Dermis blood vessel endothelial cell (primary cell): ENCODE measurements at places on chromosomes 13 and 19. TPM values are rescaled to one million over a fixed set of nuclear protein-coding genes. Genes with fewer than 3 reads are reported as not detected.

DNA sequence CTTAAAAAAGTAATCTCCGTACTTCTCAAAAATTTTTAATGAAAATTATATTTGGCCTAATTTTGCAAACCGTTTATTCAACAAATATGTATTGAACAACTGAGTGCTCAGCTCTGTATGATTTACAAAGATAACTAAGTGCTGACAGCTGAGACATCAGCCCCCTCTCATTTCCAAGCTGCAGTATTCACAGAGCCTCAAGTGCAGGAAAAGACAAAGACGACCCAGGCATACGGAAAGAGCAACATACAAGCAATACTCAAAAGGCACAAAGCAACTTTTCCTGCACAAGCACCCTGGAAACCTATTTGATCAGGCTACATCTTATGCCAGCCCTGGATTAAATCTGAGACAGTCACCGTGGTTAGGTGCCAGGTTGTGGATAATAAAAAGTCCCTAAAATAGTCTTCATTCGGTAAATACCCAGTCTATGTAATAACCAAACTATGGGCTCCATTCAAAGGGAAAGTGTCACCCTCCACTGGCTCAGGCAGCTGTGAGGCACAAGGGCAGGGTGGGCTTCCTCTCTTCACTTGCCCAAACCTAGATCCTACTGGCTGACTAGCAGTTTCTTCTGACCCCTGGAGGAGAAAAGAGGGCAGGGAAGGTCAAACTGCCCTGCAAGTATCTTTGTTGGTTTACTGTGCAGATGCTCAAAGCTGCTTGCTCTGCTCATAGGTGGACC is 65.5 kb downstream of the TBC1D4 start:
- no peak for DNase-seq

DNA sequence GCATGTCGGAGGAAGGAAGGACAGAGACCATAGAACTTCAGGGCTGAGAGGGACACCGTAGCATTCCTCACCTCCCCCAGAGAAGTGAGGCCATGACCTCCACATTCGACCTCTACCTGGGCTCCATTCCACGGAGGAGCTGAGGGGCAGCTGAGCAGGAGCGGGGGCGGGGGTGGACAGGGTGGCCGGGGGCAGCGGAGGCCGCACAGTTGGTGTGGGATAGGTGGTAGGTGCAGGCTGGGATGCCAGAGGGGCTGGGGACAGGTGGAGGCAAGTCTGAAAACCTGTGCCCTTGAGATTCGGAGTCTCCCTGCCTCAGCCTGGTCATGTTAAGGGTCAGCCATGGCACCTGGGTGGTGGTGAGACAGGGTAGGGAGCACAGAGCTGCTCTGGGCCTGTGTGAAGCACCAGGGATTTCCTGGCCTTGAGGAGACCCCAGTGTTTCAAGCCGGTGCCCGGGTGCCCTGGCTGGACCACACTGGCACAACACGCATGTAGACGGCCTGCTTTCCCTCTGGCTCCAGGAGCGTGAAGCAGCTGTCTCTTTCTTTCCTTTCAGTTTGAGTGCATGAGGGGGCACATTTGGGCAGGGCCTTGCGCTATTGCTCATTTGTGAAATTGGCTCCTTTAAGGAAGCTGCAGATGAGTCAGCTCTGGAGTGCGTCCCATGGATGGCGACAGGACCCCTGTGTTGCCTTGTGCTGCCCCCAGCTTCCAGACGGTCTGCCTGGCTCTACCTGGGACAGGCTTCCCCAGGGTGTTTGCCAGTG is 51.8 kb downstream of the TSSK6 start:
- DNase-seq: peak; percentile 63

GRCh38 chr13:98584668-98585397 is 7.9 kb upstream of the STK24 start:
- DNase-seq: no peak

DNA sequence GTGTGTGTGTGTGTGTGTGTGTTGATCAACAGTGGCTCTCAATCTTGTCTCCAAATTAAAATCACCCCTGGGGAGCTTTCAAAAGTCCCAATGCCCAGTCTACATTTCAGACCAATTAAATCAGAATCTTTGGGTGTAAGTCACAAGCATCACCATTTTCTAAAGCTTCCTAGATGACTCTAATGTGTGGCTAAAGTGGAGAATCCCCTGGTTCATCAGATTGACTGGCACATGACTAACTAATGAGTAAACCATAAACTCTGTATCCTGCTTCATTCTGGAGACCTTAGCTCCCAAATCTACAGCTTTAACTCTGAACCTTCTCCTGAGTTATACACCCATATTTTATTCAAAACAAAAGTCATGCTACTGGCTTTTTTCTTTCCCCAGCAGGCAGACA is 131.3 kb downstream of the SUCLA2 start:
- no peak for DNase-seq

DNA sequence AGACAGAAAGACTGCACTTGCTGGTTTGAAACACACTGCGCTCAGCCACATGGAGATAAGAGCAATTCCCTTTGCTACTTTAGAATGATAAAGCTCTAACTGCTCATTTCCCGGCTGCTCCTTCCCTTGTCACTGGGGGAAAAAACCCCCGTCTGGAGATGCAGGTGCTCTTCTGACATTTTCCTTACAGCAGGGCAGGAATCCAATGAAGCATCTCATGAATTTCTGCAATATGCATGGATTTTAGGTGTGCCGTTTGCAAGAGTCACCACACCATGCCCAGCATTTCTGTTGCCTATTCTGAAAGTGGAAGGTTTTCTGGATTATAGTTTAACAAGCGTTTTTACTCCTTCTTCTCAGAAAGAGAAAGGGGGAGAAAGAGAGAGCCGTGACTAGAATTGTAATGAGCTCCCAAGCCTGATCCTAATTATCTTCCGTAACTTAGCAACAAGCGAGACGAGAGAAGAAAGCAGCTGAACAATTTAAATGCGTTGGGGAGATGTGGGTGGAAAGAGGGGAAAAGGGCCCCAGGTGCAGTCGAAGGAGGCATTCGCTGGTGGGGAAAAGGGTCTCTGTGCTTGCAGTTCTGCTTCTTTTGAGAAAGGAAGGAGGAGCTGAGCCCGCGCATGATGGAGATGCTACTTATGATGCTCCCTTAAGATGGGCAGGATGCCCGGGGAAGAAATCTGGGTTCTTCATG is 76.6 kb upstream of the SPATA13 start:
- DNase-seq: no peak

GRCh38 chr19:39865186-39865585 is 19.0 kb upstream of the FBL start:
- DNase-seq: no peak

DNA sequence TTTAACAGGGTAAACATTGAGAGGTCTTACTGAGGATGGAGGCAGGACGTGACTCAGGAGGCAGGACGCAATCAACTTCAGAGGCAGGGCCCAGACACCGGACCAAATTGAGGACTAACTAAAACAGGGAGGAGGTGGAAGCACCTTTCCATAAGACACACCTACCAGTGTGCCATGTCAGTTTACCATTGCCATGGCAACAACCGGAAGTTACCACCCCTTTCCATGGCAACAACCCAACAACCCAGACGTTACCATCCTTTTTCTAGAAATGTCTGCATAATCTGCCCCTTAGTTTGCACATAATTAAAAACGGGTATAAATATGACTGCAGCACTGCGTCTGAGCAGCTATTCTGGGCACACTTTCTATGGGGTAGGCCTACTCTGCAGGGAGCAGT is 53.5 kb upstream of the SOX21 start:
- DNase-seq: no peak

DNA sequence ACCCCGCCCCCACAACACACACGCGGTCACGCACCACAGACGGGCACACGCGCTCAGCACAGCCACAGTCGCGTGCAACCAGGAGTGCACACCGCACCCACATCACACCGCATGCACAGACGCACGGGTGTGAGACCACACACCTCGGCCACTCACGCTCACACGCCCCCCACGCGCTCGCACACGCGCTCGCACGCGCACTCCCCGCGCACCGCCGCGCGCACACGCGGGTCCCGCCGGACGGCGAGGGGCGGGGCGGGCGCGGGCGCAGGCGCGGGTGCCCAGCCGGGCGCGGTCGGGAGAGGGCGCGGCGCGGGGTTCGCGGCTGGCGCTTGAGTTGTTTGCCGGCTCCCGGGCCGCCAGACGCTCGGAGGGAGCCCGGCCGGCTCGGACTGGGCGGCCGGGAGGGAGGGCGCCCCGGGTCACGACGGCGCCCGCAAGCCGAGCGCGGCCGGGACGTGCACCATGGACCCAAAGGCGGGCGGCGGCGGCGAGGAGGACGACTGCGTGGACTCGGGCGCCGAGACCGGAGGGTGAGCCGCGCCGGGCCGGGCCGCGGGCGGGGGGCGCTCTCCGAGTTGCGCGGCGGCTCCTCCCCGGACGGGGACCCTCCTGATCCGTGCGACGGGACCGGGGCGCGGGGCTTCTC is at the start of gene FAM124A:
Gene FAM124A (plus strand): TSS at position 362 of the 649 bp plus-strand sequence. CDS start 104 bp downstream, at position 466.
- peak; percentile 69 for DNase-seq

GRCh38 chr13:48113756-48114130 is 18.8 kb upstream of the MED4 start:
- no peak for DNase-seq

GRCh38 chr13:39263531-39263930 is 225.3 kb downstream of the NHLRC3 start:
- DNase-seq: peak; percentile 16

GRCh38 chr13:79973533-79973963 is 367.4 kb downstream of the SPRY2 start:
- peak; percentile 15 for DNase-seq

DNA sequence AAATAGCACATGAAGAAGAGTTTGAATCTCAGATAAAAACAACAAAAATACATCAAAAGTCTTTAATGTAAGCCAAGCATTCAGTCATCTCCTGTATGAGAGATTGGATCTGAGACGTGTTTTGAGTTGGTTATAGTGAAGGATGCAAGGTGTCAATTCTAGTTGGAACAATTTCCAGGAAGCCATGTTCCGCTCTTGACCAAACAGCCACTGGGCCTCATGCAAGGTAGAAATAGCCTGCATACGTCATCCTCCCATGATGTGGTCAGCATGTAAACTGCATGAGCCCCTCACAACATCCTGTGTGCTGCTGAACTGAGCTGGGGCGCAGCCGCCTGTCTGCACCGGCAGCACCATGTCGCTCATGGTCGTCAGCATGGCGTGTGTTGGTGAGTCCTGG is at the start of gene KIR3DL3:
Gene KIR3DL3 (plus strand): TSS at position 301 of the 400 bp plus-strand sequence. CDS start 55 bp downstream, at position 356.
- no peak for DNase-seq

- peak; percentile 41 for DNase-seq
These were observed 168.8 kb downstream of the KATNAL1 start for GRCh38 chr13:30138511-30138910.

- DNase-seq: no peak
These were observed 130.6 kb upstream of the SOX1 start for GRCh38 chr13:111936267-111936925.

DNA sequence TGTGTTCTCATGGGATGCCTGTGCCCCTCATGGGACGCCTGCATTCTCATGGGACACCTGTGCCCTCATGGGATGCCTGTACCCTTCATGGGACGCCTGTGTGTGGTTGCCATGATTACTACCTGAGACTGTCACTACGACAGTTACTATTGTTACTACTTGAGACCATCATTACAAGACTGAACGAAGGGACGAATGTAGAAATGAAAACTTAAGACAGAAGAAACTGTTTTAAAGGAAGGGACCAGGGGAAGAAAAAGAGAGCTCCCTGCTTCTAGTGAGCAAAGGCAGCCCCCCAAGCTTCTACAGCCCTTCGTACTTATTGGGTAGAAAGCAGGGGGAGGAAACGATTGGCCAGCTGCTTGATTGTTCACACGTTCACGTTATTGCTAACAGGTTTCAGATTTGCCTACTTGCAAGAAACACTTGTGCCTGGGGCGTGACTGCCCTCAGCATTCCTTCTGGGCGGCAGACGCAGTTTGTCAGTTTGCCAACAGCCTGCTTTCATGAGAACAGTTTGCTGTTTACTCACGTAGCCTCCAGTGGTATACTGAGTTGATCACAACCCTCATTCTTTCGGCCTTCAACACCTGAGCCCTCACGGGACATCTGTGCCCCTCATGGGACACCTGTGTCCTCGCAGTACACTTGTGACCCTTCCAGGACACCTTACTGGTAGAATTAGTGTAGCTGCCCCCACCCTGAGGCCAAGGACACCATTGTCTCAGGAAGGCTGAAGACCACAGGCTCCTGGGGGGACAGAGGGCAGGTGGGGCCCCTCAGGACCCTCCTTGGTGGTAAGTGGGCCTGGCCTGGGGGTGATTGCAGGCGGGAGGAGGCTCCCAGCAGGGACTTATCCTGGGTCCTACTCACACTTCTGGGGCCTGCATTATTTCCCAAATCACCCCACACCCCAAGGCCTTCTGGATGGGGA is 2.5 kb upstream of the S1PR4 start:
- DNase-seq: no peak

- no peak for DNase-seq
These were observed 264.1 kb downstream of the TSHZ3 start for GRCh38 chr19:31085125-31085524.

DNA sequence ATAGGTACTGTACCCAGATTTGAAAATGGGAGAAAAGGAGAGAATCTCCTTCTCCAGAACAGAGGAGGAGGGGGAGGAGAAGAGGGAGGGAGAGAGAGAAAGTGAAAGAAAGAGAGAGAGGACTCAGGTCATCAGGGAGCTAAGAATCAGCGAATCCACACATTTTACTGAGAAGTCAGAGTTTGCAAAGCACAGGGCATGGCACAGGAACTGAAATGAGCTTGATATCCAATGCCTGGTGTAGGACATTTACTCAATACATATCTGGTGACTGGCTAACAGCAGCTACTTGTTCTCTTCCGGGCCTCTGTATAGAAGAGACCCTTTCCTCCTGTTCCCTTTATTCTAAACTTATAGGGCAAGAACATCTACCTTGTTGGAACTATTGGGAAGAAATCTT is 375.1 kb downstream of the KLF5 start:
- DNase-seq: no peak

DNA sequence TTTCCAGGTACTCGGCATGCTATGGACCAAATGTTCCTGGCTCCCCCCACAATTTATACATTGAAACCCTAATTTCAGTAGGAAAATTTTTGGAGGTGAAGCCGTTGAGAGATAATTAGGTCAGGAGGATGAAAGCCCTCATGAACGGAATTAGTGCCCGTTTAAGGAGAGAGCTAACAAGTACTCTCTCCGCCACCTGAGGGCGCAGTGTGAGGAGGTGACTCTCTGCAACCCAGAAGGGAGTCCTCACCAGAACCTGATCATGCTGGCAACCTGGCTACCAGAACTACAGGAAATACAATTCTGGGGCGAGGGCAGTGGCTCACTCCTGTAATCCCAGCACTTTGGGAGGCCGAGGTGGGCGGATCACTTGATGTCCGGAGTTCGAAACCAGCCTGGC is 397.8 kb downstream of the SLITRK5 start:
- no peak for DNase-seq

DNA sequence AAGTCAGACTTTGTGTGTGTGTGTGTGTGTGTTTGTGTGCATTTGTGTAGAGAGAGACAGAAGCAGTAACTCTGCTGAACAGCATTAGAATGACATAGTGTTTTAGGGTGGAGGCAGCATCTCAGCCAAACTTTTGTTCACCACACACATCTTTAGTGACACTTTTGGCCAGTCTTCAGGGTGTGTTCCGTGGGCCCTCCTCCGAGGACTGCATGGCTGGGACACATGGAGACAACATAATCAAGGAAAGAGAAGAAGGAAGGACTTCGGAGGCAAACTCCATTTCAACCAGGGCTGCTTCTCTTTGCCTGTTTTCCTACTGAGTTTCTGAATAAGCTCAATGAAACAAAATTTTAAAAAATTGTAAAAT is 205.1 kb downstream of the LHFPL6 start:
- DNase-seq: no peak

- DNase-seq: no peak
These were observed 19.8 kb upstream of the ZNF780A start for GRCh38 chr19:40110570-40110969.

The PSG3 gene
- not detected in 2 replicates for total RNA-seq

The ZNF440 gene
- total RNA-seq: 9.0 and 12.4 TPM in 2 replicates

The F7 gene
- not detected in 2 replicates for total RNA-seq

The DPP9 gene
- total RNA-seq: 42.9 and 64.4 TPM in 2 replicates

The ADGRE2 gene
- 0.09 and 0.17 TPM in 2 replicates for total RNA-seq

The ZNF415 gene
- 1.6 and 1.9 TPM in 2 replicates for total RNA-seq

The SSC5D gene
- 0.19 and 0.51 TPM in 2 replicates for total RNA-seq

The OR7G2 gene
- not detected in 2 replicates for total RNA-seq
